Activated CD4-positive, alpha-beta T cell treated with anti-CD3 and anti-CD28 coated beads for 1 hour (primary cell): ENCODE measurements at places on chromosomes 3 and 15.

GRCh38 chr15:93141371-93141794, 52.4 kb upstream of the RGMA start:
- no peak for DNase-seq

- DNase-seq = no peak
Observed at GRCh38 chr3:187957582-187957981, 196.4 kb upstream of the LPP start.

GRCh38 chr15:71551566-71551965, 258.8 kb upstream of the NR2E3 start:
- DNase-seq = no peak

GRCh38 chr3:96449346-96449745, 365.0 kb upstream of the EPHA6 start:
- no peak for DNase-seq

DNA sequence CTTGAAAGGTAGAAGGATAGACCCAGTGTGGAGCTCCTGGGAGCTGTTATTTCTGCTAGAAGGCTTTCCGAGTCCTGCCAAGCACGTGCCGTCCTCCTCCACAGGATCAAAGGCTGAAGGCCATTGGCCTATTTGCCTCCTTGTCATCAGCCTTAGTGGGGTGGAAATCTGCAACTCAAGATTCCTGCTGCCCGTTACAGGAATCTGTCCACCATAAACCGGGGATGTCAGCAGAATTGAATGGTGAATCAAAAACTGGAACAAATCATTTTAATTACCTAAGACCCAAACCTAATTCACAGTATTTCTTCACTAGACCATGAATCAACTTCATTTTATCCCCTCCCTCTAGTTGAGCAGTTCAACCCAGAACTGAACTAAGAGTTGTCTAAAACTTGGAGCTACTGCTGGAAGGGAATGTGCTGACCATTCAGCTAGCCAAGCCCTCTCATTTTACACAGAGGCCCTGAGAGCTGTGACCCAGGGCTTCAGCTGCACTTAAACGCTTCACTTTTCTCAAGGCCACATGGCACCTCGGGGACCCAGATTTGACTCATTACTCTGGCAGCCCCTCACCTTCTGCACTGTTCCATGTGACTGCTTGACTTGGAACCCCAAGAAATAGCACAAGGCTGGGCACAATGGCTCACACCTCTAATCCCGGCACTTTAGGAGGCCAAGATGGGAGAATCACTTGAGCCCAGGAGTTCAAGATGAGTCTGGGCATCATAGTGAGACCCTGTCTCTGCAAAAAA, 36.8 kb upstream of the KIF23 start:
- DNase-seq = no peak

DNA sequence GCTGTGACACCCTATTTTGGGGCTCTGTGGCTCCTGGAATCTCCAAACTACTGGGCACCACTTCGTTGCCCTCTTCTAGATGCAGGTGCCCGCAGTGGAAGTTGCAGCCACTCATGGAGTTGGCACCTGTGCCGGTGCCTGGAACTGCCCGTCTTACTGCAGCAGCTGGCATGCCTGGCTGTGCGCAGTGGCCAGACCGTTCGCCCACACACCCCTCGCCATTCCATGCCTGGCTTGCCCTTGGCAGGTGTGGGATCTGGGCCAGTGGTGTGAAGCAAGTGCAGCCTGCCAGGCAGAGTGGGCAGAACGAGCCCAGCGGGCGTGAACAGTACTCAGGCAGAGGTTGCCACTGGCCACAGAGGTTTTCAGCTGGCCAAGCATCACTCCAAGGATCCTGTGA, 1286.7 kb downstream of the ROBO1 start:
- no peak for DNase-seq

- DNase-seq = no peak
Observed at GRCh38 chr15:58992181-58992580, 4.7 kb downstream of the RNF111 start.

- DNase-seq = no peak
Observed at GRCh38 chr15:67105065-67105951, 39.9 kb downstream of the SMAD3 start.

DNA sequence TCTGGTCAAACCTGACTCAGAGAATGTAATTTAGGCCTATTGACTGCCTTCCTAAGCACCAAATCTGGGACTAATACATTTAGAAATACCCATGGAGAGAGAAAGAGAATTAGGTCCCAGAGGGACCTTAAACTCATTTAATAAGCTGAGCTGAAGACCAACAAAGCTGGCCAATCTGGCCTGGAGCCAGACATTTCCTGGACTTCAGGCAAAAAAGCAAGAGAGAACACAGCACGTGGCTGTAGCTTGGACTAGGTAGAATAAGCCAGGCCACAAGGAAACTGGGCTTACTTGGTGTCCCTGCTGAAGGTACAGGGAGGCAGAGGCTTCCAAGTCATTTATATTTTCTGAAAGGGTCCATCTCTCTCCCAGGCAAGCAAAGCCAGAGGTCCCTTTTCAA, 88.1 kb downstream of the RTP4 start:
- DNase-seq = no peak

DNA sequence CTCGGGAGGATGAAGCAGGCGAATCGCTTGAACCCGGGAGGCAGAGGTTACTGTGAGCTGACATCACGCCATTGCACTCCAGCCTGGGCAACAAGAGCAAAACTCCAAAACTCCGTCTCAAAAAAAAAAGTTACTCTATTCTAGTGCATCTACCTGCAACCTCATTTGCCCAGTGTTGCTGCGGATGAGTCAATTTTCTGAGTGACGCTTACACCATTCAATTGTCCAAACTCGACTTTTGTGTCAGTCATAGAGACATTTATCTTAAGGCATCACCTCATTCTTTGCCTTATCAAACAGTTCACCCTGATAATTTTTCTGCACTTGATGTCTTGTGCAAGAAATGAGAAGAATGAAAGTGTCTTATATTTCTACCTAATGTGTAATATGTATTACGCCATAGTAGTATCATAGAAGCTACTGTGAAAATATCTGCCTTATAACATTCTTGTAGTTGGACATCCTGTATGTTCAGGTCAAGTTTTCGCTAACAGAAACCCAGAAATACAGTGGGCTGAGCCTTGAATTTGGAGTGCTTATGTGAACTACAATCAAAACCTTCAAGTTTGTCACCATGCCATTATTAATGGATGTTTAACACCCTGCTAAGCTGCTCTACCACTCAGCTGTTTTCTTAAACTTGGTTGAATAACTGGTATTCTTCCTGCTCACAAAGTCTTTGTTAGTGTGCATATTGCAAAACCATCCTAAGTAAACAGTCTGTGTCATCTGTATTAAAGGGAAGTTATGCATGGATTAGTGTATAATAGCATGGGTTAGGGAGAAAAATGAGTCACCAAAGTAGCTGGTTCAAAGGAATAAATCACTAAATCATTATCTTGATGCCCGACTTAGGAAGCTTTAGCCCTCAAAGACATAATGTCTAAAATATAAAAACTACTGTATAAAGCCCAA, 531.0 kb upstream of the NR2F2 start:
- no peak for DNase-seq

DNA sequence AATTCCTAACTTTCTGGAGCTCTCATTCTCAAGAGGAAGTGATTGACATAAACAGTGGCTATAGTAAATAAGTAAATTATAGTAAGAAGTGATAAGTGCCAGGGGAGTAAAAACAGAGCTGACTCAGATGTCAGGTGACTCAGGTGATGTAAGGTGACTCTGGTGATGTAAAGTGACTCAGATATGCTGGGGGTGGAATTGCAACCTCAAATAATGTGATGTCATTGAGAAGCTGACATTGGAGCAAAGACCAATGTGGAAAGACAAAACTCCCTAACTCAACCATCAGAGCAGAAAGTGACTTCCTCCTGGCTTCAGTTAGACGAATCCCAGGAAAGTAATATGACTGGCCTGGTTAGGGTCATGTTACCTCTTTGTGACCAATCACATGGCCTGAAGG, 144.2 kb upstream of the SNTN start:
- DNase-seq = no peak

- DNase-seq = no peak
Observed at GRCh38 chr15:86892774-86893449, 813.2 kb downstream of the AGBL1 start.

GRCh38 chr15:89666858-89667705, 11.8 kb upstream of the KIF7 start:
- no peak for DNase-seq

DNA sequence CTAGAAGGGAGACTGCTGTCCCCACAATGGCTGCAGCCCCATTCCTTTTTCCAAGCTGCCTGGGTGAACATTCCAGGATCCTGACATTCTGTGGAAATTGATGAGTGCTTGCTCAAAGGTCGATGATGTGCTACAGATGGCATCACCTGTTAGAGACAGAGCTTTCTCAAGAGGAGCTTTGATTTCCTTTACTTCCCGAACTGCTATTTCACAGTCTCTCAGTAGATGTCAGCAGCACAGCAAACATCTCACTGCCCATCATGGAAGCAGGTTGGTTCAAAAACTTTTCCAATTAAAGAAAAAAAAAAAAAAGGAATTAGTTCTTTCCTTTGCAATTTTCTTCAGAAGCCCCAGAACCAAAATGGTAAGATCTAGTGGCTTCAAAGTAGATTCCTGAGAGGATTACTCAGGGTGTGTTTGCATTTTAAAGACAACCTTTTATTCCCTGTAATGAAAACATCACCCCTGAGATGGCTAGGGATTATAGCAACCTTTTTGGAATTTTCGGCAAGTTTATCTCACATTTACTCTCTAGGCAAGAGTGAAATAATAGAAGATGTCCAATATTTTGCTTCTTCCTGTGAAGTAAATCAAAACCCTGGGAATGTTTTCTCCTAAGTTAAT, 44.8 kb downstream of the POLR2M start:
- DNase-seq = no peak

DNA sequence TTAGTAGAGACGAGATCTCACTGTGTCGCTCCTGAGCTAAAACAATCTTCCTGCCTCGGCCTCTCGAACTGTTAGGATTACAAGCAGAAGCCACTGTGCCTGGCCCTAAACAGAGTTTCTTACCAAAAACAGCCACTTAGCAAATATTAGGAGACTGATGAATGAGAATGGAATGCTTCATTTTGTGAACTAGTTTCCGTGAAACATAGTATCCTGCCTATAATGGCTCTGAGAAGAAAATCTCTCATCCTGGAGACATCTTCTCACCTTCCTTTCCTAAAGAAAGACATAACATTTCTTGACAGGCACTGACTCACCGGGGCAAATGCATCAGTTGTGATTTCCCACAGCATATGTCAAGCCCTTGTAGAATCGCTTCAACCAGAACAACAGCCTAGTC, 44.9 kb downstream of the GJD2 start:
- no peak for DNase-seq

GRCh38 chr3:124563376-124563775, 166.9 kb upstream of the UMPS start:
- no peak for DNase-seq

DNA sequence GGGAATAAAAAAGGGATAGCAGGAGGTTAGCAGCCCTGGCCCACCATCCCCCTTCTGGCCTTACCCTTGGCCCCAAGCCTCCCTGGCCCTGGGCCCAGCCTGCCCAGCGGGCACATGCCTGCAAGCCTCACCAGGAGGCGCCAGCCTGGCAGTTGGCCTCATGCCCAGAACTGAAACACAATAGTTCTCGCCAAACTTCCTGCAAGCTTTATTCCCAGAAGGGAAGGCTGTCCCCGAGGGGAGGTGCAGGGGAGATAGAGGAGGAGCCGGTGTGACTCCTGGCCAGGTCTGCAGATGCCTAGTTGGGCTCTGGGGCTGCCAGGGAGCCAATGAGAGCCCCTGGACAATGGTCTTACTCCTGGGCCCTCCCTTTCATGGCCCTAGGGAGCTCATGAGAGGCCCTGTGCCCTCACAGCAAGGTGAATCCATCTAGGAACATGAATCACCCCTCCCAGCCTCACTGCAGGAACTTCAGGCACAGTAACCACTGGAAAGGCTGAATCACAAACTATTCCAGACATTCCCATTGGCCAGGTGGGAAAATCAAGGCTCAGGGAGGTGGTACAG, 4.0 kb downstream of the CCDC33 start:
- no peak for DNase-seq

DNA sequence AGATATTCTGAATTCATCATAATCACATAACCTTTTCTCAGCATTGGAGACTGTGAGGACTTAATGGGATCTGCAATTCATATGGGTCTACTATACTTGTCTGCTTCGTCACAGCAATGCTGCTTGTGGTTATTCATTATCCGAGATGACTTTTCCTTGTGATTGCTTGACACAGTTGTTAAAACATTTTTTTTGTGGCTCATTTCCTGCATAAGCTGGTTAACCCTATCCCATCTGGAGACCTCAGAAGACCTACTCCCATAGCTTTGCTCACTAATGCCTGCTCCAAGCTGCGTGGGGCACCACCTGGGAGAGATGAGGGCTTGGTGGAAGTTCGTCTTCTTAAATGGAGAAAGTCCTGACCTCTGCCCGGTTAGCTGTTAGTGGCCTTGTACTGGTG, 360.8 kb downstream of the CHST2 start:
- DNase-seq = no peak

- DNase-seq = no peak
Observed at GRCh38 chr3:52539010-52539653, 2.7 kb downstream of the UQCC5 start.

DNA sequence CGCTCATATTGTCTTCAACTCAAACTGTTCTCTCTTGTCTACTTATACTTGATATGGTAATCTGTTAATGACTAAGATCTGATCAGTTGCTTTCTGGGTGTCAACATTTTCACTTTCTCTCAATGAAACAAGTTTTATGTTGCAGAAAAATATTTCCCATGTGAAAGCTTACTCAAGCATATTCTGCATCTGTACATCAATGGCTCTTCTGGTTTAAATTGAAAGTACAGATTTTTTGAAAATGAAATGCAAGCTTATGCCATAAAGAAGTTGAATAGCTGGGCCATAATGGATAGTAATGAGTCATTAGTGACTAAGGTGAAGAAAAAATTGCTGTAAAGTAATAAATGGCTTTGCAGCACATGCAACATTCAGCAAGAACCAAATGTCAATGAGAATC, 140.7 kb downstream of the BCHE start:
- no peak for DNase-seq

GRCh38 chr15:84981711-84982300, at the start of gene PDE8A:
TSS of gene PDE8A (plus strand) at chr15:84981856. CDS start at chr15:84982163, 307 bp downstream.
- DNase-seq = no peak

DNA sequence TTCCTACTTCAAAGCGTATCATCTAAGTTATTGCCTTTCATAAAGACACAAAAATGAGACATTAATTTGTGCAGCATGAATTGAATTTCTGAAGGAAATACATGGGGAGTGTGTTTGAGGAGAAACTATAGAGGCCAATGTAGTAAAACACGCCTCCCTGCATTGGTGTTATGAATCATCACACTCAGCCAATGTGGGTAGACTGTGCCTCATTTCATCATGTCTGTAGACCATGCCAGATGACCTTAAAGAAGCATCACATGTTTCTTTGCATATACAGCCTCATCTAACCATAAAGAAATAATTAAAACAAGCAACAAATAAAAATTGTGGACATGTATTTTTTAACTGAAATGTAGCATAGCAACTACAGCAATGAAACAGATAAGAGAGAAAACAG, 486.0 kb upstream of the ADAMTS9 start:
- DNase-seq = no peak

GRCh38 chr15:50315814-50316630, 39.0 kb downstream of the GABPB1 start:
- no peak for DNase-seq

- DNase-seq = peak; percentile 22
Observed at GRCh38 chr15:58957101-58957973, 23.9 kb upstream of the SLTM start.
